ENCODE measurements at places on chromosomes 16 and 17. TPM values are rescaled to one million over a fixed set of nuclear protein-coding genes. Genes with fewer than 3 reads are reported as not detected.

Gene NAGLU
- total RNA-seq = 22.1 TPM

Gene TLCD1
- total RNA-seq = 1.7 TPM

Gene ERN2
- not detected for total RNA-seq

Gene CRHR1
- not detected for total RNA-seq

Gene MPG
- 47.7 TPM for total RNA-seq

Gene KRT31
- total RNA-seq = not detected

Gene CCDC144A
- total RNA-seq = 1.9 TPM

Gene PPM1E
- 1.2 TPM for total RNA-seq

Gene RND2
- total RNA-seq = 3.5 TPM

Gene TEKT3
- not detected for total RNA-seq

Gene KRT28
- total RNA-seq = not detected

Gene TRPV2
- 15.0 TPM for total RNA-seq

Gene GPR142
- not detected for total RNA-seq

Gene NPEPPS
- total RNA-seq = 53.0 TPM

Gene GRB7
- total RNA-seq = 5.8 TPM

Gene MAZ
- total RNA-seq = 33.0 TPM

Gene CMTM2
- not detected for total RNA-seq

Gene OTOP2
- not detected for total RNA-seq

Gene CHST4
- not detected for total RNA-seq

Gene RHBDL1
- total RNA-seq = 0.67 TPM

Gene HS3ST4
- total RNA-seq = not detected

Gene HOXB4
- 1.0 TPM for total RNA-seq

Gene SEC14L5
- total RNA-seq = 0.28 TPM

Gene ZDHHC1
- 11.8 TPM for total RNA-seq

Gene PGAP6
- 34.0 TPM for total RNA-seq

Gene KCNG4
- not detected for total RNA-seq

Gene TMEM88
- 53.2 TPM for total RNA-seq

Gene METTL22
- 24.3 TPM for total RNA-seq

Gene CHST5
- total RNA-seq = not detected

Gene TMEM100
- total RNA-seq = 26.1 TPM

Gene SPIRE2
- total RNA-seq = 1.8 TPM

Gene GOT2
- total RNA-seq = 176 TPM

Gene NFATC2IP
- 10.6 TPM for total RNA-seq

Gene GPR179
- not detected for total RNA-seq

Gene LGALS9
- total RNA-seq = 27.4 TPM

Gene MRM3
- 15.4 TPM for total RNA-seq

Gene CCL7
- not detected for total RNA-seq

Gene RHBDF1
- 25.4 TPM for total RNA-seq

Gene FBXW10B
- total RNA-seq = 0.63 TPM

Gene CD300LB
- not detected for total RNA-seq

Gene HOXB6
- 2.6 TPM for total RNA-seq

Gene ABCA5
- total RNA-seq = 10.3 TPM

Gene SLC39A11
- total RNA-seq = 7.4 TPM

Gene FOXN1
- not detected for total RNA-seq

Gene TNK1
- 4.1 TPM for total RNA-seq

Gene CCL2
- total RNA-seq = 46.3 TPM

Gene BMERB1
- 55.3 TPM for total RNA-seq

Gene KRT23
- total RNA-seq = not detected

Gene TNS4
- total RNA-seq = not detected

Gene MYH13
- not detected for total RNA-seq

Gene EPX
- not detected for total RNA-seq

Gene RAB26
- total RNA-seq = 1.4 TPM

Gene CCDC200
- total RNA-seq = not detected

Gene RDM1
- total RNA-seq = not detected

Gene CMTM1
- total RNA-seq = 1.6 TPM

Gene ZNF688
- 13.5 TPM for total RNA-seq

Measured in right atrium auricular region (tissue), 2 donors.